Activated T-cell treated with anti-CD3 and anti-CD28 coated beads, Interleukin-2, amount 50 U/mL, for 72 hours (primary cell): ENCODE measurements at places on chromosomes 11 and 22. TPM values are rescaled to one million over a fixed set of nuclear protein-coding genes. Genes with fewer than 3 reads are reported as not detected.
A peak's percentile ranks its signal among the peaks of the same experiment; 100 is the strongest.

DNA sequence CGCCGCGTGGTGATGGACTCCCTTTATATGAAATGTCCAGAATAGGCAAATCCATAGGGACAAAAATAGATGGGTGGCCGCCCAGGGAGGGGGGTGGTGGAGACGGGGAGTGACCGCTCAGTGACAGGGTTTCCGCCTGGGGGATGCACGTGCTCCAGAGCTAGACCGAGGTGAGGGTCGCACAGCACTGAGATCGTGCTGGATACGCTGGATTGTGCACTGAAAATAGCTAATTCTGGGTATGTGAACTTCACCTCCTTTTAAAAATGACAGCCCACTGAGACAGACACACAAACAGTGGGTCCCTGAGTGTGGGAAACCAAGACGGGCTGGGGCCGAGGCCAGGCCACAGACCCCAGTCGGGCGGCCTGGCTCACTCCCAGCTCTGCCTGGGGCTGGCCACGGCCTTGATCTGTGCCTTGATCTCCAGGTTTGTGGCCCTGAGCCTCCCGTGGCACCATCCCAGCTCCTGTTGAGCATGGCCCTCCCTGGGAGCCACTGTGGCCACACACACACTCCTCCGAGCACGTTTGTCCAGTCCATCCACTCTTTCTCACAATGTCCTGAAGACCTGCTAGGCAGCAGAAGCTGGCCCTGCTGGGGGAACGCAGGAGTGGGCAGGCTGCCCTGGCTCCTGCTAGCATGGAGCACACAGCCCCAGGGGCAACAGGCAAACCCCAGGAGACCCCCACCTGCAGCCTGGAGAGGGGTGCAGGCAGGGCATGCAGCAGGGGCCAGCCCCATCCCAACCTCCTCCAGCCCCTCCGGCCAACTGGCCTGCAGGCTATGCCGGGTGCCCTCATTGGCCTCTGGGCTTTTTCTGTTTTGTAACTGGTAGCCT is 41.0 kb upstream of the TH start:
- no peak for DNase-seq

GRCh38 chr11:65211293-65212105 is 29.8 kb downstream of the CAPN1 start:
- DNase-seq = no peak

DNA sequence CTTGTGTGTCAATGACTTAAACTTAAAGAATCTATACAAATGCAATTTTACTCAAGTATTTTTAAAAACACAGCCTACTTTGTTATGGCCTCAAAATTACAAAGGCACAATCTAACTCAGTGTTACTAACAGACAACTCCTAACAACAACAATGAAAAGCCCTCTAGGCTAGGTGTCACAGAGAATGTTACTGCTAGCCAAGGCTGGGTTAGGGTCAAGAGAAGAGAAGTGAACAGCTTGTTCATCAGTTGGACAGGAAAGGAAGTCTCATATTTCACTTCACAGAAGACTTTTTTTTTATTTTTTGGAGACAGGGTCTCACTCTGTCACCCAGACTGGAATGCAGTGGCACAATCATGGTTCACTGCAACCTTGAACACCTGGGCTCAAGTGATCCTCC is 26.0 kb downstream of the CLDN25 start:
- no peak for DNase-seq

DNA sequence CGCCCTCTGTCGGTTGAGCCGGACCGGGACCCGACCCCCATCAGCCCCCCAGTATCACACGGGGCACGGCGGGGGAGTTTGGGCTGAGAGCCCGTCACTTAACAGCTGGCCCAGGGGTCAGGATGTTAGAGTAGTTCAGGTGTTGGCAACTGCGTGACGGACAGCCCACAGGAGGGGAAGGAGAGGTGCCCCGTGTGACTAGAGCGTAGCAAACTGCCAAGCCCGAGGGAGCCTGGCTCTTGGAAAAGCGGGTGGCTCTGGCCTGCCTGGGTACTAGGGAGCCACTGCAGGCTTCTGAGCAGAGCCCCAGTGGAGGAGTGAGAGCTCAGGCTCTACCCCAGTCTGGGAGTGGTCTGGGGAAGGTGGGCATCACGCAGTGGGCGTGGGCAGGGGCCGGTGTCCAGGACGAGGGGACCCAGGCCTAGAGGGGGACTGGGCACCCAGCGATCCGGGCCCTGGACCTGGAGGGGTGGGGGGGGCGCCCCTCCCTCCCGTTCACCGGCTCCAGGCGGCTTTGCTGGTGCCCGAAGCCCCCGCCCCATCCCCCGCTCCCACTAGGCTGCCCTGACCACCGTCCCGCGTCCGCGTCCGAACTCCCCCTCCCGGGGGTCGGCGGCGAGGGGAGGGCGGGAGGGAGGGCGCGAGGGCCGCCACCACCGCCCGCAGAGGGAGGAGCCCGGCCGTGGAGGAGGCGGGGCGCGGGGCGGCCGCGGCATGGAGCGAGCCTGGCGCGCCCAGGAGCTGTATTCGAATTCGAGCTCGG is 24.4 kb downstream of the SHANK3 start:
- DNase-seq = no peak

CYB561A3 gene
- total RNA-seq = 37.9 TPM

GRCh38 chr22:17990147-17990546 is 34.2 kb downstream of the MICAL3 start:
- no peak for DNase-seq

EMID1 gene
- 0.14 TPM for total RNA-seq

- DNase-seq = no peak
Observed at GRCh38 chr22:37351232-37351631, 68.9 kb downstream of the CYTH4 start.

DNA sequence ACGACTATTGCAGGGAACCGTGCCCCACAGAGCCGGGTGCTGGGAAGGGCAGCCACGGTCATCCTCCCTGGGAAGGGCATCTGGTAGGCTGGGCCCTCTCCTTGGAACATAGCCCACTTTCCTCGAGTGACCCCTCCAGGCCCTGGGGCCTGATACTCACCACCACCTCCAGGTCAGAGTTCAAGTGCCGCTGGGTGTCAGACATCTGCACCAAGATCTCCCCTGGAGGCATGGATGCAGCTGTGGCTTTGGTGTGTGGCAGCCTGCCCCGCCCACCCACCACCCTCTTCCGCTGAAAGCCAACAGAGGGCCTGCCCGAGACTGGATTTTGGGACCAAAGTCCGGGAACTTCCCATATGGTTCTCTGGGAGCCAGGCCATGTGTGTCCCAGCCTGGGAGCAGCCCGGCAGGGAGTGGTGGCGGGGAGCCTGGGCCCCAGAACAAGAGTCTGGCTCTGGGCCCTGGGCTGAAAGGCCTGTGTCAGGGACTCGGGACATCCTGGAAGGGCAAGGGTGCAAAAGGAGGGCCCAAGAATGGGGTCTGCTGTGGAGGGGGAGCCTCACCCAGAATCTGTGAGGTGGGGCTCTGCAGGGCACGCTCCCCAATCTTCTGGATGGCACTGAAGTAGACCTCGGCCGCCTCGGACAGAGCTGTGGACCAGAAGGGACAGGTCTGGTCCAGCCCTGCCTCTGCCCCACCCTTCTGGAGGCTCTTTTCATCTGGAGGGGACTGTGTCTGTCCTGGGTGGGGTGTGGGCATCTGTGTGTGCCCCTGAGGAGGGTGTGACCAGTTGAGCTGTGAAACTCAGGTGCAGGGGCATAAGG is 2.6 kb downstream of the BAIAP2L2 start:
- no peak for DNase-seq

XKR3 gene
- total RNA-seq = 0.23 TPM

DNA sequence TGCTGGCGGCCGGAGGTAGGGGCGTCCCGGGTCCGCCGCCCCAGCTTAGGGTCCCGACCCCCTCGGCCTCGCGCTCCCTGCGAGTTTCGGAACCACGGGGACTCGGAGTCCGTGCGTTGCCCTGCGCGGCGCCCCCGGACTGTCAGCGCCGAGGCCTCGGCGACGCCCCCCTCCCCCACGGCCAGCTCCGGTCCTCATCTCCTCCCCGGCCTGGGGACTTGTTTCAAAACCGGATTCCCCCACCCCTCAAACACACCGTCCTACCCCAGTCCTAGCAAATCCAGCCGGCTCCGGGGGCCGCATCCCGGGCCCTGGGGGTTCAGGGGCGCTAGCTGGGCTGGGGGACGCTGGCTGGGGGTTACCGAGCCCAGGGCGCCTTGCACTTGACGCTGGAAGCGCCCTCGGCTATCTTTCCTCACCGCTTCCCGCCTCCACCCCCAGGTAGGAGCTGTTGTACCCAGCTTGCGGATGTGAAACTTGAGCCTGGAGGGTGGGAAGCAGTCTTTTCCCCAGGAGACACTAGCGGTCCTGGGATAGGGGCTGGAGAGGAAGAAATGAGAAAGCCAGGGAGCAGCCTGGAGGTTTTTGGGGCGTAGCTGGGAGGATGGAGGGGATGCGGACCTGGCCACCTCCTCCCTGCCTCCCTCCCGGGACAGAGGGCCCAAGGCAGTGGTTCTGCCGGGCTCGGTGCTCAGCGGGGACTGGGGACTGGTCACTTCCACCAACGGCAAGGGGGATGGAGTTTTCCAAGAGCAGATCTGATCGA is 550 bp downstream of the FBLN1 start:
- DNase-seq = no peak

GRCh38 chr11:10601837-10602236 is 33.4 kb upstream of the LYVE1 start:
- no peak for DNase-seq

DNA sequence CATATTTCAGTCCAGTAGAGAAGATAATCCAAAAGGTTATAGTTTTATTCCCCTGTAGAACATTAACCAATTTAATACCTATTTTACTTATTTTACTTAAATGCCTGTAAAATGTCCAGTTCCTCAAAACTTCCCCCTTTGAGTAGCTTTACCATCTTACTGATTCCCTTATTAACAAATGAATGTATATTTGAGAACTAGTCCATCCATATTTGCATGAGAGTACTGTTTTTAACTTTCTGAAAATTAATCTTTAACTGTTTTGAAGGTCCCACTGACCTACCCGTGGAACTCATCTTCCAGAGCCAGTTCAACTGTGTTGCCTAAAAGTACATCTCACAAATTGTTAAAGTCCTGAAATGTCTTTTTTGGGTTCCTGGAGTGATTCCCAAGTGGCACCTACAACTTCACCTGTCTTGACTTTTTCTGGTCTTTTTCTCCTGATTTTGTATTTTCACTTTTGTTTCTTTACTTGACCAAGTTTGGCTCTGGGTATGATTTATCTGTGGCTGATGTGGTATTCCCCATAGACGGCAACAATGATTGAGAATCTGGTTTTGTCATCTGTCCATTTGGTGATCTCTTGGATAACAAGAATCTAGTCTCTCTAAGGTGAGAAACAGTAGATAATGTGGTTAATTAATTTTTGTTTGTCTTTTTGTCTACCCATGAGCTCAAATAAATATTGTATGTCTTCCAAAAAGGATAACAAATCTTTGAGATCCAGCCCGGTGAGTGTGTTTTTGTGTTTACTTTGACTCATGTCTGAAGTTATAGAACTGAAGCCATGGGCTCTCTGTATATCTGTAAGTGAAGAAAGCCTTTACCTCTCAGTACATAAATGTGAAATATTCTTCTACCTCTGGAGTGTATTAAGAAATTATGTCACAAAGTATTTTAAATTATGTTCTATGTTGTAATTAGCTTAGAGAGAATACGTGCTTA is 174.2 kb downstream of the ETS1 start:
- DNase-seq = no peak

GRM5 gene
- not detected for total RNA-seq

GRCh38 chr22:23829845-23830372 is 8.9 kb downstream of the DERL3 start:
- no peak for DNase-seq

BCO2 gene
- total RNA-seq = 1.1 TPM

DNA sequence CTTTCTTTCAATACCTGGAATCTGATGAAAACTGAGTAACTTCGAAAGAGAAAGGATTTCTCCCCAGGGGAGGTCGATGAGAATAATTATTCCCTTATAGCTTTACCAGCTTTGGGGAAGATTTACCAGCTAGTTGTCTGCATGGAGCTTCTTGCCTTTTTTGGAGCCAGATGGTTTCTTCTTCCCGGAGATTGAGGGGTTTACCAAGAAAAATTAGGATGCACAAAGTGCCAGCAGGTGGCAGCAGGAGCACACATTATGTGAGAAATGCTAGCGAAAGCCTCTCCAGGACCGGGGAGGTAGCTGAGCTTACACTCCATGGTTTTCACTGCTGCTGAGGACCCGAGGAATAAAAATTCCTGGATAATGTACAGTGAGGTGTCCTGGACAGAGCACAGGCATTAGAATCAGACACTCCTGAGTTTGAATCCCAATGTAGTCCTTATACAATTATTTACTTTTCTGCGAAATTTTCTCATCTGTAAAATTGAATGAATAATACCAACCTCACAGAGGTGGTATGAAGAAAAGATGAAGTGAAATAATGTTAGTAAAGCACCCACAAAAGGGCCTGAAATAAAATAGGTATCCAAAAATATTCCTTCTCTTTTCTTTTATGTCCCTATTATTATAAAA is 46.0 kb upstream of the PARVA start:
- DNase-seq = peak; percentile 68

MUC2 gene
- total RNA-seq = not detected

- no peak for DNase-seq
Observed at GRCh38 chr11:32508780-32509179, 73.4 kb upstream of the WT1 start.

- no peak for DNase-seq
Observed at GRCh38 chr22:43185860-43186261, 1.1 kb downstream of the TTLL12 start.

DNA sequence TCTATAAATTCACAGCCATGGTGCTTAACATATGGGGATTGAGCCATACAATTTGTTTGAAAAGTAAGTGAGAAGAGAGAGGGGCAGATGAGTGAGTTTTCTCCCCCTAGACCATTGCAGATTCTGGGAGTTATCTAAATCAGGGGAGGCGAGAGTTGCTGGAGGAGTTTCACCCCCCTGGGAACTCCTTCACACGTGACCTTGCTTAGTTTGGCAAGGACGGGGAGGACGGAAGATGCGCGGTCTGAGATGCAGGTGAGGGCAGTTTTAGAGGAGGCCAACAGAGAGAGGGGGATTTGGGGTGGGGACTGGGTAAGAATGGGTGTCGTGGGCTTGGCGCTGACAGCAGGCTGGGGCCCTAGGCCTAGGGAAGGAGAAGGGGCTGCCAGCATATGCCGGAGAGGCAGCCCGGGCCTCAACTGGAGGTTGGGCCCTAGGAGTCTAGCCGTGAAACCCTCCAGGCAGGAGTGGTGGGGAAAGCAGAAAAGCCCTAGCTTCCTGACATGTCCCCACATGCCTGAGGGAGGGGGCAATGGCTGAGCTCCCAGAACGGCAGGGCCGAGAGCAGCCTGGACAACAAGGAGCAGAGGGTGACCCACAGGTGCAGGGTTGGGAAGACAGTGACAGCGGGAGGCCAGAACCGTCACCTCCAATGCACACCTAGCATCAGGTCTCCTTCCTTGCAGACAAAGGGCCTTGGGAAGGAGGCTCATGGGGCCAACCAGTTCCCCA is 63.9 kb downstream of the ELFN2 start:
- DNase-seq = no peak

- DNase-seq = no peak
Observed at GRCh38 chr11:118659953-118660680, 19.3 kb downstream of the TREH start.
